ENCODE measurements at places on chromosomes 12 and 14.

- no peak for DNase-seq
These were observed 7.5 kb downstream of the KLRG1 start for GRCh38 chr12:8996682-8997405.

DNA sequence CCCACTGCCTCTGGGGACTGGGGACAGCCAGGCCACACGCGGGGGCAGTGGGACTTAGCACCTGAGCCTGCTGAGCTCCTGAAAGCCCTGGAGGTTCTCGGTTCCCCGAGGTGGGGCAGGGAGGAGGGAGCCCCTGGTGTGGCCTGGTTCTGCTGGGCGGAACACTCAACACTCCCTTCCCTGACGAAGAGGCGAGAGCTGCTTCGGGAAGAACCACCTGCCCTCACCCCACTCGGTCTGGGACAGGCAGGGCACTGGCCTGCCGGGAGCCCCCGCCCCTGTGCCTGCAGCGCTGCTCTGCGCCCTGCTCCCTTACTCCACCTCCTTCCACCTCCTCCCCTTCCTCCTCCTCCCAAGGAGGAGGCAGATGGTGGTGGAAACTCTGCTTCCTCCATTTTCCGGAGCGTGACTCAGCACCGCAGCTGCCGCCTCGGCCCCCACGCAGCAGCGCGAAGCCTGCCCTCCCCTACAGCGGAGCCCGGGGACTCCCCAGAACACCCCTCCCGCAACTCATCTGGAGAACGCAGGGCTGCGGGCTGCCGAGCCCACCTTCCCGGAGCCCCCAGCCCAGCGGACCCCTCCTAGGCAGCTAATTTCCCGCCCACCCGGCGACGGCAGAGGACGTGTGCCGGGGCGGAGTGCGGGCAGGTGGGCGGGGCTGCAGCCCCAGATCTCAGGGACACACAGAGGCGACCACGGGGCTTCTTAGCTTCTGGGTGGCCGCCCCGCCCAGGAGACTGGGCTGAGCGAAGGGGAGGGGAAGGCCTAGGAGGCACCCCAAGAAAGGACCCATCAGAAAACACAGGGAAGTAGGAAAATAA lies 11.7 kb upstream of the INF2 start:
- peak; percentile 78 for DNase-seq

GRCh38 chr12:100520048-100520769 lies 46.5 kb downstream of the NR1H4 start:
- DNase-seq: no peak

DNA sequence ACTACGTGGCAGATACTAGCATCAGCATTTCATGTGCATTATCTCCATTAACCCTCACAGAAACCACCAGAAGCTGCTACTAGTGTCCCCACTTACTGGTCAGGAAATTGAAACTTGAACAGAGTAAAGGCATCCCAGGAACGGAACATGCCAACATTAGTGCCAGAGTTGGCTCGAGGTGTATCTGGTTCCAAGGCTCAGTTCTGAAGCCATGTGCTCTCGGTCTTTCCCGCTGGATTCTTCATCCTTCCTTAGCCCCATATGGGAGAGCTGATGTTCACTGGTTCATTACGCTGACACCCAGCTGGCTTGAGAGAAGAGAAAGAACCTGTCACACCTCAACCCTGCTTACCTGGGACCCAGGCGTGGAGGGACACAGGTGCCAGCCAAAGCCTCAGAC lies 91.5 kb downstream of the TBX5 start:
- DNase-seq: no peak

DNA sequence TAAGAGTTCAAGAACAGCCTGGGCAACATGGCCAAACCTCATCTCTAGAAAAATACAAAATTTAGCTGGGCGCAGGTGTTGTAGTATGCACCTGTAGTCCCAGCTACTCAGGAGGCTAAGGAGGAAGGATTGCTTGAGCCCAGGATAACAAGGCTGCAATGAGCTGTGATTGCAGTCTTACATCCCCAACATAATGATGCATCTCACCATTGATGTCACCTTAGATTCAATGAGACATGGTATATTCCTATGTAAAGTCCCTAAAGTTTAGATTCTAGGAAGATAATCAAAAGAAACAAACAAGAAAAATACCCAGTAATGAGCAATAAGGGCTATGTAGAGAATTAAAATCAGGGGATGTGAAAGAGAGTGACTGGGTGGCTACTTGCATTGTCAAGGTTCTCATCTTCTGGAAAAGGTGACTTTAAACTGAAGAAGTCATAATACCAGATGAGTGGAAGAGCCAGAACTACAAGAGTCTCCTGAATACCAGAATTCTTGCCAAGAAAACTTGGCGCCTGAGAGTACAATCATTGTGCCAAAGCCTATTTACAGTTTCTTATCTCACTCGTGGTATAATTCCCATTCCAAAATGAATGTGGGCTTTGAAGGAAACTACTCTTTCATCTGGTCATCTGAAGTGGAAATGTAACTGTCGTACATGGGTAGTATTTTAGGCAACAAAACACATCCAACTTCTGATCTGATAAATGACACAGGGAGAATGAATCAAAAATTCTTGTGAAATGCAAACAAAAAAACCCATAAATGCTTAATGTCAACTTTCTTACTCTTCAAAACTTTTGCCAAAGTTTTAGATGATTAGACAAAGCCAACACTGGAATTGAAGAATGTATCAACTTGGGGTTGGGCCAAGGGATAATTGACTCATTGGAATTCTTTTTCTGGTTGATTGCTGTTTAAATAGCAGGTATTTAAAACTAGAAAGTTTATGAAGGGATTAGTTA lies 81.1 kb upstream of the ST8SIA1 start:
- DNase-seq: peak; percentile 50

- DNase-seq: no peak
These were observed 64.8 kb upstream of the E2F7 start for GRCh38 chr12:77130193-77130592.

- no peak for DNase-seq
These were observed 143.8 kb upstream of the RTL1 start for GRCh38 chr14:101047326-101047725.

DNA sequence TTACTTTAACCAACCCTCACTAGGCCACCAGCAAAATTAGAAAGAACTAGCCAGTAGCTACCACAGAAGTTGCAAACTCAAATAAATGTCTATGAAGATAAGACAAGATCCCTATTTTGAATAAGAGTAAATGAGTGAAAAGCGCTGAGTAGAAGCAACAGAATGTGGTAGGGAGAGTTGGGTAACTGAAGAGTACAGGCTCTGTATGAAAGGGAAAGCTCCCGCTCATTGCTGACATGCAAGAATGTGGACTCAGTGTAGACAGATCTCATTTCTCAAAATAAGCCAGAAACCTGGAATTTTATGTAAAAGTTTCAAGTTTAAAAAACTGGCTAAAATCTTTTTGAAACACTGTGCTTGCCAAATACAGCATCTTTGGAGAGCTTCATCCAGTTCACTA lies 63.9 kb downstream of the NAV3 start:
- DNase-seq: no peak

- no peak for DNase-seq
These were observed 41.0 kb downstream of the TRAF3 start for GRCh38 chr14:102817942-102818940.

- DNase-seq: peak; percentile 54
These were observed 437 bp downstream of the ERO1A start for GRCh38 chr14:52694761-52695480.

- DNase-seq: peak; percentile 83
These were observed 9.6 kb upstream of the NEMF start for GRCh38 chr14:49862089-49862673.
